Suprapubic skin (tissue), 4 donors: ENCODE measurements at places on chromosomes 5 and 9. TPM values are rescaled to one million over a fixed set of nuclear protein-coding genes. Genes with fewer than 3 reads are reported as not detected.

Gene PRR16
- 0.97 TPM for total RNA-seq

Gene SUSD1
- 1.6 TPM for total RNA-seq

Gene VCAN
- total RNA-seq, result 24.0 TPM

Gene DBH
- total RNA-seq, result not detected

Gene TGFBR1
- total RNA-seq, result 19.8 TPM

Gene DDX4
- not detected for total RNA-seq

Gene NSUN2
- total RNA-seq, result 59.6 TPM

Gene SNCB
- total RNA-seq, result not detected
